ENCODE measurements at places on chromosomes 5 and 9.

DNA sequence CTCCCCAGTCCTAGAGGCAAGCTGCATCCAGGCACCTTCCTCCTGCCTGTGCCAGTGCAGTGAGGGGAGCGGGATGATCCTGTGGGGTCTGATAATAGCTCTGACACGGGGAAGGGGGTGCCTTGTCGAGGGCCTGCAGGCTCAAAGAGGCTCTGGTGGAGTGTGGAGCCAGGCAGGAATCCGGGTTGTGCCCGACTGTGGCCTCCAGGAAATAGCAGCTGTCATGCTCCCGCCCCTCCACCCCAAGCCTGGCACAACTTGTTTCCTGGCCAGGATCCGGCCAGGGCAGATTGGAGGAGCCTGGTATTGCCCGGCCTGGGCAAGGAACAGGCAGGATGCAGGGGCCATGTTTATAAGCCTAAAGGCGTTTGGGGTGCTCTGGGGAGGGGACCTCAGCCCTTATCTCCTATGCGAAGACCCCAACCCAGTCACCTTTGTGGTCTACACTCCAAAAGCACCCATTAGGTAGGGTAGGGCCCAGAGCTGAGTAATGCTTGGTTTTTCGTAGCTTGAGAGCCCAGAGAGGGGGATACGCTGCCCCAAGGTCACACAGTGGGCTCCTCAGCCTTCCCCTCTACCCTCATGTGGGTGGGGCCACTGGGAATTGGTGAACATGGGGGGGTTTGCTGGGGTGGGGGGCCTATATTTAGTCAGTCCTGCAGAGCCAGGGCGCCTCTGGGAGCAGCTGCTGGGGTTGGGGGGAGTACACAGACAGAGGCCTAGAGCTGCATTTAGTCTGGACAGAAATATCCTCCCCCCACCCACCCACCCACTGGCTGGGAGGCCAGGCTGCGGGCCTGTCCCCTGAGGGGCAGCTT lies 12.2 kb downstream of the CXXC5 start:
- DNase-seq = no peak

DNA sequence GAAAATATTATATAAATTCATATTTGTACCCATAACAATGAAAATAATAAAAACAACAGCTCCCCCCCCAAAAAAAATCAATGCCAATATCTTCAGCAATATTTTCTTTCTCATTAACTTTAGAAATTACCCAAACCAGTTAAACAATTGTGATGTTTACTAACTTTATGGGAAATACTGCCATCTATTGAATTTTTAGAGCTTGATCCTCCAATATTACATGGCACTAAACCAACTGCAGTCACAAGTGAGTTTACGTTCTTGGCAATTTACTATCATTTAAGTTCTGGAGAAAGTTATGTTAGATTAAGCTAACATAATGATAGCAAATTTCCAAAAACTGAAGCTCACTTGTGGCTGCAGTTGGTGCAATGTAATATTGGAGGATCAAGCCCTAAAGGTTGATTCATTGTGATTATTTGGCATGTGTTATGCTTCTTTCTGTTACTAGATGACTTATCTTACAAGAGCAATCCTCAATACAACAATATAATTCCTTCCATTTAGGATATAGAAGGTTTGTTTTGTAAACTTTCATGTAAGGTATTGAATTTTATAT lies 379.5 kb downstream of the CDH18 start:
- no peak for DNase-seq

- DNase-seq = no peak
Measured at GRCh38 chr5:65668696-65669095, 43.9 kb downstream of the SHLD3 start.

DNA sequence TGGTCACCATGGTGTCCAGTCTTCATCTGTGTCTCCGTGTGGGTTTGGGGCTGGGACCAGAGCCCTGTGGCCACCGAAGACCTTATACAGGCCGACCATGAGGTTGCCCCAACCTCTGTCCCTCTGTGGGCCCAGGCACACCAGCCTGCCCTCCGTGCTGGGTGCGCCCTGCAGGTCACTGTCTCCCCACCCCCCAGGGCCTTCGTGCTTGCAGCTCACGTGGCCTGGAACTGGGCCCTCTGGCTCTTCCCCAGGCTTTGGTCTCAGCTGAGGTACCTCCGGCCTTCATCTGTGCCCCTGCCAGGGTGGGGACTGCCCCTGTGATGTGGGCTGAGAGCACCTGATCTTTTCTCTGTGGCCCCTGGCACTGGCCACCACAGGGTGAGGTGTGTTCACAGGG lies 92.1 kb downstream of the RXRA start:
- no peak for DNase-seq

DNA sequence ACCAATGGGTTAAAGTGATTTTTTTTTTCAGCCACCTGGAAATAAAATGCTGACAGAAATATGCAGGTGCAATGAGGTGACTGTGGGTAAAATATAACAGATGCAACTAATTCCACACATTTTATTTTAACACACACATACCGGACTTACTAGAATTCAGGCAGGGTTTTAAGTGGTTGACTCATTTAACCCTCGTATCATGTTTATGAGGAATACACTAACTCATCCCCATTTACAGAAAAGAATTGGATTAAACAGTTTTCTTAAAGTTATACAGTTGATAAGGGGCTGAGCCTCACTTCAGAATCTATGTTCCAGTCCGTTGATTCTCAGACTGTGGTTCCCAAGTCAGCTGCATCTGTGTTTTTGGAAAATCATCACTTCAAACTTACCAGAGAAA lies 207.5 kb downstream of the CHSY3 start:
- DNase-seq = no peak

DNA sequence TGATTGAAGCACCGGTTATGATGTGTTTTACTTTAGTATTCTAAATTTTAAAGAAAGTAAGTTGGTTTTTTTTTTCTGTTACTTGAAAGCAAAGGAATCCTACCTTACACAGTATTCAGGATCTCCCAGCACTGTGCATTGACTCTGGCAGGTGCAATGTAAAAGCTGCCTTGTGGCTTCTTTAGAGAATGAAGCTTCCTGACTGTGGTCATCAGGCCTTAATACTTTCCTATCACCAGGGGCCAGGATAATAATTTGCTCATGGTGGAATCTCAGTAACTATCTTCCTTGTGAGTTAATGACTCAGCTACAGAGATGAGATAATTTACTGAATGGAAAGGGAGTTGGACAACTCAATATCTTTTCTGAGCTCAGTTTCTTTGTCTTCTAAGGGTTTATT lies 435.5 kb upstream of the ZNF608 start:
- DNase-seq = no peak

DNA sequence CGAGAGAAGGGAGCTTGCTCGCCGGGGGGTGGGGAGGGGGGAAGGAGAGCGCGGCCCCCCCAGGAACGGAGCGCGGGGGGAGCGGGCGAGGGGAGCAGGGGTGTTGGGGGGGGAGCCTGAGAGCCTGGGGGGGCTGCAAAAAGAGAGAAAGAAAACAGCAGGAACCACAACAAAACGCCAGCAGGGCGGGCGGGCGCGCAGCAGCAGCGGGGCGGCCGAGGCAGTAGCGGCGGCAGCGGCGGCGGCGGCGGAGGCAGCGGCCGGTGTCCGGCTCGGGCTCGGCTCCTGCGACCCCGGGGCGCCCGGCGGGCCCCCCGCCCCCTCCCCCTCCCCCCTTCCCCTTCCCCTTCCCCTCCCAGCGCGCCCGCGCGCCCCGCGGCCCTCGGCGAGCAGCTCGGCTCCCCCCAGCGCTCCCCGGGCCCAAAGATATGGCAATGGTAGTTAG lies 1.6 kb downstream of the NR2F1 start:
- DNase-seq = no peak

DNA sequence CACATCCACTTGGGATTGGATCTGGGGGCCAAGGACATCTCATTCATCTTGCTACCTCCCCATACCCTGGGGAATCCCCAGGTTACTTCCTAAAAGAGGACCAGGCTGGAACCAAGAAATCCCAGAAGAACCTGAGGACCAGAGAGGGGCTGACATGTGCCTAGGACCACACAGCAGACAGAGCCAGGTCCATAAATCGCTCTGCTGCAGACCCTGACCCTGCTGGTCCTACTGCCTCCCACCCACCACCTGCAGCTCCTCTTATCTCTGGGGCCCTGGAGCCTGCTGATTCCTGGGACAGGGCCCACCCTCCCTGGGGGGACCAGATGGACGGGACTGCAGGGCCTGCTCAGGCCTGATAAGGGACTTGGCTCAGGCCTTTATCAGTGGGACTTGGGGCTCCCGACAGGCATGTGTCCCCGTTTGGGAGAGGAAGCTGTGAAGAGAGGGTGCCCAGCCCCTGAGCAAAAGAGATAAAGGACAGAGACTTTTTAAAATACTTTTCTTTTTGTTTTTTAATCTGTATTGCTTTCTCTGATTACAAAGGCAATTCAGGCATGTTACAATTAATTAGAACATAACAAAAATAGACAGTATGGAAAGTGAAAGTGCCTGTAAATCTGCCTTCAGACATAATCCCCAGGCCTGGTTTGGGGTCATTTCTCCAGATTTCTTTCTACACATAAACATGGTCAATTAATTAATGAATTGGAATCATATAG lies 101.3 kb upstream of the LARP1 start:
- no peak for DNase-seq

DNA sequence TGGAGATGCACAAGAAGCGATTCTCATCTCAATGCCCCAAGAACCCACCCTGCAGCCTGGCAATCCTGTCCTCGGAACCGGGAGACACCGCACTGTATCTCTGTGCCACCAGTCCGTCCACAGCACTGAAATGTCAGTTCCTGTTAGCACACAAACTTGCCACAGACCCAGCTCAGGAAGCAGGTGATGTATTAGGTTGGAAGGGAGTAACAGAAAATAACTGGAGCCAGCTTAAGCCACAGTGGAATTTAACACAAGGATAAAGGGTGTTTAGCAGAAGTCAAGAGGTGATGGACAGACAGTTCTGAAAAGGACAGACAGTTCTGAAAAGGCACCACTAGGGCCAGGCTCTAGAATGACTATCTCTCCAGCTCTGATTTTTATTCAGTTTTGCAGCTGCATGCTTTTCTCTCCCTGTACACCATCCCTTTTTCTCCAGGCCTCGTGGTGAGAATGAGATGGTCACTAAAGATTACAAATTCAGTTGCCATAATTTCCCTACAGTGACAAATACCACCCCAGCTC lies 114.4 kb downstream of the ANKRD18B start:
- no peak for DNase-seq

- no peak for DNase-seq
Measured at GRCh38 chr9:114203410-114204140, 48.2 kb downstream of the COL27A1 start.

DNA sequence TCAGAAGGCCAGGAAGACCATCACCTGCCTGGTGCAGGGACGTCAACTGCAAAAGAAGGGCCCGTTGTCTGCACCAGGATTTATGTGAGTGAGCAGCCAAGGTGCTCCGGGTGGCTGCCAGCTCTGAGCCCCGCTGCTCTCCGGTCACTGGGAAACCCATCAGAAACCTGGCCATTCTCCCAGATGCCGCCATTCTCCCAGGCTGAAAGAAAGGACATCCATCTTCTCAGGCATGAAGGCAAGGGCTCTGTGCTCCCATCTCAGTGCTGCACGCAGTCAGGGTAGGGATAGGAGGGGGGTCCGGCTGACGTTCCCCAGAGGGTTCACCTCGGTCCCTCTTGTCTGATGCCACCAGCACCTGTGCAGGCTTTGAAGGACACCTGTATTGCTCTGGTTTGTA lies 158.4 kb downstream of the ERCC6L2 start:
- no peak for DNase-seq

GRCh38 chr5:178460174-178460573 lies 130.0 kb downstream of the COL23A1 start:
- DNase-seq = no peak

GRCh38 chr9:7478646-7479045 lies 320.9 kb downstream of the DMAC1 start:
- no peak for DNase-seq

- DNase-seq = peak; percentile 86
Measured at GRCh38 chr5:59039296-59040023, 456.6 kb downstream of the RAB3C start.

DNA sequence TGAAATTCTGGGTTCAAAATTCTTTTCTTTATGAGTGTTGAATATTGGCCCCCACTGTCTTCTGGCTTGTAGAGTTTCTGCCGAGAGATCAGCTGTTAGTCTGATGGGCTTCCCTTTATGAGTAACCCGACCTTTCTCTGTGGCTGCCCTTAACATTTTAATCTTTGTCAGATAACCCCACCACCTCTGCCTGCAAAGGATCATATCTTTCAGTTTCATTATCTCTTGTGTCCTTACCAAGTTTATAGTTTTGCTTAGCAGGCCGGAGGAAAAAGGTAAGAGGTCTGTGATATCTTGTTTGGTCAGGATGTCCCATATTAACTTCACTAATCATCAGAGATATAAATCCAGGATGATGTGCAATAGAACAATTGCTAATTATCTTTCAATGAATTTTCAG lies 970.2 kb upstream of the TYRP1 start:
- no peak for DNase-seq

DNA sequence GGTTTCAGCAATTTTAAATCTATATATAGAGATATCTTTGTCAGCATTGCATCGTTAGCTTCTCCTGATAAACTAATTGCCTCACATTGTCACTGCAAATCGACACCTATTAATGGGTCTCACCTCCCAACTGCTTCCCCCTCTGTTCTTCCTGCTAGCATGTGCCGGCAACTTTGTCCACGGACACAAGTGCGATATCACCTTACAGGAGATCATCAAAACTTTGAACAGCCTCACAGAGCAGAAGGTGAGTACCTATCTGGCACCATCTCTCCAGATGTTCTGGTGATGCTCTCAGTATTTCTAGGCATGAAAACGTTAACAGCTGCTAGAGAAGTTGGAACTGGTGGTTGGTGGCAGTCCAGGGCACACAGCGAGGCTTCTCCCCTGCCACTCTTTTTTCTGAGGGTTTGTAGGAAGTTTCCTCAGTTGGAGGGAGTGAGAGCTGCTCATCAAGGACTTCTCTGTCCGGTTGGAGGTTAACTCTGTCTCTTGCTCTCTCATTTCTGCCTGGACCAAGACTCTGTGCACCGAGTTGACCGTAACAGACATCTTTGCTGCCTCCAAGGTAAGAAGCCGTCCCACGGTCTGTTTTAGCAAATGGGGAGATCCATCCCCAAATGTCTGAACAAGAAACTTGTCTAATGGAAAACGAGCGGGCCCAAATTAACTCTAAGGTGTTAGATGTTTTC lies at the start of gene IL4:
IL4 (plus strand) TSS at position 51 of the 692 bp plus-strand sequence; CDS start at position 113, 62 bp downstream.
- no peak for DNase-seq

GRCh38 chr5:180251141-180251540 lies 40.7 kb downstream of the MAPK9 start:
- no peak for DNase-seq

- no peak for DNase-seq
Measured at GRCh38 chr5:134223406-134224248, 2.2 kb downstream of the PPP2CA start.

- no peak for DNase-seq
Measured at GRCh38 chr9:31799953-31800609, 584.4 kb upstream of the ACO1 start.

DNA sequence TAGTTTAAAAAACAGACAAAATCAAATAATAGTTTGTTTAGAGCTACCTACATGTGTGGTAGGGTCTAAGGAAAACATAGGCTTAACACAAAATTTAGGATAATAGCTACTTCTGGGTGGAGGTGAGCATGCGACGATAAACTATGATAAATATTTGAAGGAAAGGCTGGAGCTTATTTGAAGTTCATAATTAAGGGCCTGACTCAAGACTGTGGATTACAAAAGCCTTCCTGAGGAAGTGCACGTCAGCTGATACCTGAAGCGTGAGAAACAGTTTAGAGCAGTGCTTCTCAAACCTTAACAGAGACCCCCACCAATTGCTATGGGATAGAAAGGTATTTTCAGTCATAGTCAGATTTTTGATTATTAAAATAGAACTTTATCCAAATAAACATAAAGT lies 20.4 kb upstream of the UBLCP1 start:
- no peak for DNase-seq
